ENCODE measurements at places on chromosomes 3 and 15.

DNA sequence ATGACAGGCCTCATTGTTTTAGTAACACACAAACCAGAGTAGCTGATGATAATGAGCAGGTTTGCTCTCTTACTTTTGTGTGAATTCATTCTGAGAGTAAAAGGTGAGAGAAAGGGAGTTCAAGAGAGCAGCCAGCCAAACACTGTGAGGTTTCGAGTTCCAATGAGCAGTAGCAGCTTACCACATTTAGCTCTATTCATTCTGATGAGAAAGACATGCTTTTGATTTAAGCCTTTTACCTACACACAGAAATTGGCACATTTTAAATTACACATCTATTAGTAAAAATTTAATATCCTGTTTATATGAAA lies 28.0 kb downstream of the GLDN start:
- no peak for DNase-seq

- DNase-seq: no peak
Observed at GRCh38 chr3:58576716-58577115, 475 bp downstream of the FAM107A start.

- DNase-seq: no peak
Observed at GRCh38 chr3:175378348-175378747, 519.2 kb downstream of the NAALADL2 start.

GRCh38 chr3:38313695-38314094 lies 31.6 kb downstream of the SLC22A14 start:
- DNase-seq: no peak
